ENCODE measurements at places on chromosomes 7 and 10. TPM values are rescaled to one million over a fixed set of nuclear protein-coding genes. Genes with fewer than 3 reads are reported as not detected.

The HYAL4 gene
- not detected for total RNA-seq

The ACBD5 gene
- 18.1 TPM for total RNA-seq

The STRIP2 gene
- total RNA-seq: 0.28 TPM

The VSTM4 gene
- total RNA-seq: 14.9 TPM

The CALML3 gene
- not detected for total RNA-seq

The HMX3 gene
- total RNA-seq: not detected

The AGMO gene
- 1.9 TPM for total RNA-seq

The HOGA1 gene
- total RNA-seq: 1.5 TPM

The CEP55 gene
- 0.48 TPM for total RNA-seq

The SNX10 gene
- 4.0 TPM for total RNA-seq

The EN2 gene
- total RNA-seq: 0.19 TPM

The TMEM248 gene
- total RNA-seq: 82.1 TPM

The PLCE1 gene
- 2.5 TPM for total RNA-seq

The TBL2 gene
- 24.4 TPM for total RNA-seq

The DNA2 gene
- 1.7 TPM for total RNA-seq

The CLDN4 gene
- 0.38 TPM for total RNA-seq

The SORCS1 gene
- total RNA-seq: 0.37 TPM

The TMEM196 gene
- total RNA-seq: 1.6 TPM

The HDAC9 gene
- total RNA-seq: 145 TPM

The MNX1 gene
- not detected for total RNA-seq

The TAS2R4 gene
- total RNA-seq: 1.3 TPM

The LIPM gene
- total RNA-seq: not detected

The CDK14 gene
- total RNA-seq: 45.3 TPM

The GATA3 gene
- total RNA-seq: 0.97 TPM

Data from posterior vena cava (tissue), 2 donors.